CD4-positive, alpha-beta T cell treated with Interferon gamma for 1 hour (primary cell): ENCODE measurements at places on chromosomes 13 and 19.

DNA sequence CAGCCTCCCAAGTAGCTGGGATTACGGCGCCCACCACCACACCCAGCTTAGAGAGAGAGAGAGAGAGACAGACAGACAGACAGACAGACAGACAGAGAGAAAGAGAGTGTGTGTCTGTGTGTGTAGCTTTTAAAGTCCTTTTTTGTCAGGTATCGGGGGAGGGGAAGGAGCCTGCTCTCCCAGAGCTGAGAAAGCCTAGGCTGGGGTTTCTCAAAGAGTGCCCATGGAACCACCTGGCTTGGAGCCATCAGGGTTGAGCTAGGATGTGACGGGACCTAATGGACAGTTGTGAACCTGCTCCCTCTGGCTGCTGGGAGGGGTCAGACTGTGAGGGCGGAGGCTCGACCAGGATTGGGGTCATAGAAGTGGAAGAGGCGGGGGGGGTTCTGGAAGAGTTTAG is 16.6 kb downstream of the RFX1 start:
- DNase-seq: no peak

DNA sequence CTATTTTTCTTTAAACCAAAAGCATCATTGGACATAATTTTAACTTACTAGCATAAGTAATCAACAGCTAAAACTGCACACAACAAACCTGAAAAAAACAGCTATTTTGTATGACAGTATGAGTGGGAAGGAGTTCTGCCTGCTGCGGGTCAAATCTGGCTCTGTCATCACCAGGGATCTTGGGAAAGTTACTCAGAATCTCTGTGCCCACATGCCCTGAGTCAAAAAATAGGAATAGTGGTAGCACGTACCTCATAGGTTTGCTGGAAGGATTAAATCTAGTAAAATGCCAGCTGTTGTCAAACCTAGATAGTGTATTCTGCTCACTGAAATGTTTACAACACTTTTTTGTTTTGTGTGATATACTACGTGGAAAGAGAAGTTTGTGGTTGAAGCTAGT is 1.1 kb downstream of the CLN5 start:
- no peak for DNase-seq

DNA sequence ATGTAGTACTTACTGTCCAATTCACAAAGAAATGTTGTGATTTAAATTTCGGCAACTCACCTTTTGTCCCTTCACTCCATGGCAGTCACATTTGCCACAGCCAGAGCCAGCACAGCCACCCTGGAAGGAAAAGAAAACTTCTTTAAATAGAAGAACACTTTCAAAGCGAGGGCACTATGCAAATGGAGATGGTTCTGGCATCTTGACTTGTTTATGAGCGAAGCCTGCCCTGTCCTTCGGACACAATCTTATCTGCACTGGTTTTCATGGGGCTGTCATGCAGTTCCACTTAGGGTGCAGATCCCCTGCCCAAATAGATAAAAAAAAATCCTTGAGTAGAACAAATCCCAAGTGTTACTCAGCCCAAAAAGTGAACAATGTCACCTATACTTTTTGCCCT is 64.3 kb downstream of the COL4A1 start:
- no peak for DNase-seq

GRCh38 chr13:25847635-25848626 is 203.9 kb downstream of the SHISA2 start:
- DNase-seq: peak; percentile 32

- no peak for DNase-seq
Measured at GRCh38 chr13:80245162-80245733, 95.7 kb downstream of the SPRY2 start.
